Thoracic aorta (tissue), 2 donors: ENCODE measurements at places on chromosomes 1 and 21.

DNA sequence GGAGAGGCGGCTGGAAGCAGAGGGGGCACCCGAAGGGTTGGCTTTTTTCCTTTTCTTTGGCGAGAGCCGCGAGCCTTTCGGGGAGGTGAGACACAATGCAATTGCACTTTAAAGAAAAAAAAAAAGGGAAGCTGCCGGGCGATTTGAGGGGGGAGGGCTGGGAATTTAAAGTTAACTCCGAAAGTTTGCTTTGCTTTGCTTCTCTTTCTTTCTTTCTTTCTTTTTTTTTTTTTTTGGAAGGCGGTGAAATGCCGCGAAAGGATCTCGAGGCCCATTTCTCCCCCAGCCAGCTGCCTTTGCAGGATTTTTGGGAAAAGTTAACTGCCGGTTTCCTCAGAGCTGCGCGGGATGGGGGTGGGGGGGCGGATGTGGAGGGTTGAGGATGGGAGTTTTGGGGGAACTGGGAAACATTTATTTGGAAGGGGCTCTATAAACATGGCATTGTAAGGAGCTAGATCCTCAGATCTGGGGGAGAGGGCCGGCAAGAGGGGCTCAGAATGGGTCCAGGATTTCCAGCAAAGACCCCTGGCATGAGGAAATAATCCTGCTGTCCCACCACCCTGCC is 997 bp downstream of the ZNF362 start:
- DNase-seq = no peak

DNA sequence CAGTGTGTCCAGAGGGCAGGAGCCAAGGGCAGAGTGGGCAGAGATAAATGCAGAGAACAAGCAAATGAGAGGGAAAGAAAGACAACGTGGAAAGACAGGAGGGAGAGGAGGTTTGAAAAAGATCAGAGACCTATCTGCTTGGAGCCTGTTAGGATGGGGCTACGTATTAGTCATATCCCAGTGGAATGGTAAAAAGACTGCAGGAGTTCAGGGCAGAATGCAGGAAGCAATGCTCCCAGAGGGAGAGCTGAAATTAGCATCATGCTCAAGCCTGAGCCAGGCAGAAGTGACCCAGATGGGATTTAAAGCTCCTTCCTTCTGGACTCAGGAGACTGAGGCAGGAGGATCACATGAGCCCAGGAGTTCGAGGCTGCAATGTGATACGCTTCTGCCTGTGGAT is 261.3 kb upstream of the CHRM3 start:
- no peak for DNase-seq

GRCh38 chr1:93816970-93817678 is 61.9 kb downstream of the DNTTIP2 start:
- DNase-seq = no peak

- no peak for DNase-seq
These were observed 115.1 kb downstream of the HIVEP3 start for GRCh38 chr1:41803656-41804055.

DNA sequence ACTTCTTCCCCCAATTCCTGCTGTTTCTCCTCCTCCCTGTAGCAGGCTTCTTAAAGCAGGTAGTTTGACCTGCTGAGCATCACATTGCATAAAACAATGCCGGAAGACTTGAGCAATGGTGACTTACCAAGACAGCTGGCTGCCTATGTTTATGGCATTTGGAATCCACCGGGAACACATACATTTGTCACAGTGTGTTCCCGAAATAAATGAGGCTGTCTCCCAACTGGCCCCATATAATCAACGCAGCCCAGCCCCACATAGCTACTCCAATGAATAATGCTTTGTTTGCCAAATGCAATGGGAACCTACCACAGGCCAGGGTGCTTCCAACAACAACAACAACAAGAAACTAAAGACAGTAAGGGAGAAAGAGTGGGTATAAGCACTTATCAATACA is 186.1 kb upstream of the MAP1LC3C start:
- no peak for DNase-seq

DNA sequence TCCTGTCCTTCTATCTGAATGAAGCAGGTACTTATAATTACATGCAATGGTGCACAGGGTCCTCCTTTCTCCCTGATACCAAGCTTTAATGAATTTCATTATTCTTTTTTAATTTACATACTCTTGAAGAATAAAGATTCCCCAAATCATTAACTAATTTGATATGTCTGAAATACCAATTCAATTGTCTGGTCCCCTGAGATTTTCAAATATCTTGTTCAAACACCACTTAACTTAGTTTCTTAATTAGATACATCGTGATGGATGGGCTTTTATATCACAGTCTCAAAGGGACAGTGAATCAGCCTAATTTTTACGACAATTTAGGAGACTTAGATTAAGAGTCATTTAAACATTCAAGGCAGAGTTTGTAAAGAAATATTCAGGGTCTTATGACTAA is 1054.6 kb downstream of the PLA2G4A start:
- DNase-seq = no peak

DNA sequence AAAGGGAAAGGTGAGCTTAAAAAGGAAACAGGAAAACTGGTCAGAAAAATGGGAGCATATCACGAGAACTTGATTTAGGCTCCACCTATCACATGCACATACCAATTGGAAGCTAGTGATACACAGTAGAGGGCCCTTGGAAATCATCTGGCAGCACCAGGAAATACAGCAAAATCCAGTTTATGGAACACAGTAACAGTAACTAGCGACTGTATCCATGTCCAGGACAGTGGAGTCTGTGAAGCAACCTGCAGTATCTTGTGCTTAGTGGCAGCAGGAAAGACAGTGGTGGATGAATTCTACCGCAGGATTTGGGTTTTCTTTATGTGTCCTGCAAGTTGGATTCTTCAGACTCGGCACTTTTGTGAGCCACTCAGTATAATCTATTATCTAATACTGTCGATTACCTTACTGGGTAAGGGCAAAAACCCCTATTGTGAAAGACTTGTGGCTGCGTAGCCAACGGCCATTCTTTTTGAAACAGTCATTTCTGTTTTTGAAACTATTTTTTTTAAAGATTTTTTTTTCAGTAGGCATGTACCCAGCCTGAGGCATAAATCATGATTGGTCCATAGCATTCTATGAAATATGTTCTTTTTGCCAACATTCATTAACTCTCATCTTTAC is 1.6 kb upstream of the KDM4A start:
- DNase-seq = no peak

GRCh38 chr1:42936309-42937078 is 22.2 kb downstream of the SLC2A1 start:
- no peak for DNase-seq

DNA sequence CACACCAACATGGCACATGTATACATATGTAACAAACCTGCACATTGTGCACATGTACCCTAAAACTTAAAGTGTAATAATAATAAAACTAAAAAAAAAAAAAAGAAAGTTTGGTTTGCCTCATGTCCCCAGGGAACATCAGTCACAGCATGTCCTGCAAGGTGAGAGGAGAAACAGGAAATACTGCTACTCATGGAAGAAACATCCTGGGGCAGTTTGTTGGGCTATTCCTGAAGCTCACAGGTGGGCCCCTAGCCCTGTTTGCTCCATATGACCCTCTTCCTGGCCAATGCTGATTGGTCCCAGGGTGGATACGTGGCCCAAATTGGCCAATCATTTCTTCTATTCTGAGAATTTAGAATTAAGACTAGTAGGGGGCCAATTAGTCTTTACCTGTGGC is 103.4 kb upstream of the ADAR start:
- DNase-seq = no peak

GRCh38 chr1:32981003-32981901 is 16.6 kb upstream of the RNF19B start:
- peak; percentile 18 for DNase-seq

- DNase-seq = no peak
These were observed 71.4 kb upstream of the GCLM start for GRCh38 chr1:93980320-93981273.

GRCh38 chr1:49106445-49106844 is 329.8 kb upstream of the BEND5 start:
- no peak for DNase-seq

DNA sequence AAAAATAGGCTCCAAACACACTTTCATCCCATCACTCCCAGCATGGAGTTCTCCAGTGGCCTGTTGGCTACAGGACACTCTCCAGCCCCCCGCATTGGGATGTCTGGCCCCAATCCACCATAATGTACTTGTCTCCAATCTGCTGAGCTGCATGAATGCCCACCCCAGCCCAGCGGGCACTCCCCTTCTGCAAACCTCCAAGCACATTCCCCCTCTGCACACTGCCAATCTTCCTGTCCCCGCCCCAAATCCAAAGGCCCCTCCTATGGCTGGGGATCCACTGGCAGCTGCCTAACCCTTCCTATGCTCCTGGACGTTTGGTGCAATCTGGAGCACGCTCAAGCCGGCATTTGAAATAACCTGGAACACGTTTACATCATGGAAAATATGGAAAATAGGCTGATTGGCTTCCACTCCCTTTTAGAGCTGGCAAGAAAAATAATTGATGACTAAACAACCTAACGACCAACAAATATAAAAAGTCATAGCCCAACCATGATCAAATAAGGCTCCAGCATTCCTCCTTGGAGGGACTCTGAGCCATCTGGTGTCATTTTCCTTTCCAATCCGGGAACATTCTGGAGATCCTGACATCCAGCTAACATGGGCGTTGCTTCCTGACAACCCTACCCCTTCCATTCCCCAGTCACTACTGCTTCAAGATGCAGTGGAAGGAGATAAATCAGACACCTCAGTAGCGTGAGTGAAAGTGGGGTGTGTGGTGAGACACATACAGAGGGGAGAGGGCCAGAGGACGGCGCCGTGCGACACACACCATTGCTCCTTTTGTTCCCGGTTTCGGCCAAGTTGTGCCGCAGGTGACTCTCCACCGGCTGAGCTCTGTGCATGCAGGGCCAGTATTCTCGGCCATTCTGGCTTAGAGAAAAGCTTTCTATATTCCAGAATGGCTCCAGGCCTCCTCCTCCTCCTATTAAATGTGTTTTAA is 41.6 kb downstream of the PDE9A start:
- no peak for DNase-seq

DNA sequence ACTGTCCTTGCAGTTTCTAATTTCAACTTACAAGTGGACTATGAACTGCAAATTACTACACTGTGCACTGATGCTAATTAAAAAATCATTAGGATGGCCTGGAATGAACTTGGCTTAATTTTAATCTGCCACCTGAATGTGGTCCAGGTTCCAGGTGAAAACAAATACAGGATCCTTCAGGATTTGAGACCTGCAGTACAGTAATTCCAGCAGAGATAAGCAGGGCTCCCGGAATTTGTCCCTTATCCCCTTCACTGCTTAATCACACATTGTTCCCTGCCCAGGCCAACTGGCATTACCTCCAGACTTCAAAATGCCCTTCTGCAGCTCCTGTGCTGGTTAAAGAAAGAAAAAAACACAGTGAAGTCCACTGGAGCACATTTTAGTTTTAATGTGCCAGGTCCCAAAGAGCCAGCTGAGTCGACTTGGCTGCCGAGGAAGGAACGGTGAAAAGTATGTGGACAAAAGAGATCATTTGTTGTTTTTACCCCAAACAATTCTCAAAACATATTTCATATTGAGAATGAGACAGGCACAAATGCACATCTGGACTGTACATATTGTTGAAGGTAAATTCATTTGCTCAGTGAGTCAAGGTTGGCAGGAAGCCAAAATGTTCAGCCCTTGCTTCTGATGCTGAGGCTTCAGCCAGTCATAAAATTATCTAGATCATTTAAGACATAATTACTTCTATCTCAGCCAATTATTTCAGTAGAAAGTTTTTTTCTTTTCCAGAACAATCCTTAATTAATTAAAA is 28.3 kb downstream of the DEGS1 start:
- no peak for DNase-seq

DNA sequence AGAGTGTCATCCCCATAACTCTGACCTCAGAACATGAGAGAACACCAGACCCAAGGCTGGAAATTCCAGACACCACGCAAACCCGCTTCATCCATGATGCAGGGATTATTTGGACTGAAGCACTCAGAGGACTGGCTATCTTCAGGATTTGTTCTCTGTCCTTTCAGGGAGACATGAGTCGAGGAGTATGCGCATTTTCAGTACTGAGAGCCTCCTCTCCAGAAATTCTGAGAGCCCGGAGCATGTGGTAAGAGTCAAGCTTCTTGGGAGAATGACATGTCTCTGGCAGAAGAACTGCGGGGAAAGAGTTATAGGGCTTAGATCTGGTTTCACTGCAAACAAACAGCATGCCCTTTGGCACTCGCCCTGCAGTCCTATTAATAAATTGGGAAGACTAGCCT is 6.9 kb downstream of the LAX1 start:
- DNase-seq = no peak

GRCh38 chr1:82139751-82140468 is 339.2 kb downstream of the ADGRL2 start:
- DNase-seq = no peak

DNA sequence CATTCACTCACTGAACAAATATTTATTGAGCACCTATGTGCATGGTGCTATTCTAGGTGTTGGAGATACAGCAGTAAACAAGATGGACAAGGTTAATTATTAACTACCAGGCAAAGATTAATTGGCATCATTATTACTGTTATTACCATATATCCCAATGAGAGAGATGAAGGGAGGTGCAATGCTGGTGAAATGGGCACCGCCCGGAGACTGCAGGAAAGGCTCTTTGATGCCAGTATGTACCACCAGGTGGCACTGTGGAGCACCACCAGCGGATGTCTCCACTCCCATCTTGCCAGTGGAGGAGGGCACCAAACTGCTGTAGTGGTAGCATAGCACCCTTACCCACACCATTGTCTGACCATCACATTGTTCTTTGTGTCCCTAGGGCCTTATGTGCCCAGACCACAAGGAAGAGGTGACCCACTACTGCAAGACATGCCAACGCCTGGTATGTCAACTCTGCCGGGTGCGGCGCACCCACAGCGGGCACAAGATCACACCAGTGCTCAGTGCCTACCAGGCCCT is 3.0 kb downstream of the TRIM46 start:
- DNase-seq = no peak

- DNase-seq = no peak
These were observed 46.2 kb downstream of the NAV1 start for GRCh38 chr1:201585093-201585483.

- no peak for DNase-seq
These were observed 3.7 kb downstream of the HES3 start for GRCh38 chr1:6247651-6248050.

DNA sequence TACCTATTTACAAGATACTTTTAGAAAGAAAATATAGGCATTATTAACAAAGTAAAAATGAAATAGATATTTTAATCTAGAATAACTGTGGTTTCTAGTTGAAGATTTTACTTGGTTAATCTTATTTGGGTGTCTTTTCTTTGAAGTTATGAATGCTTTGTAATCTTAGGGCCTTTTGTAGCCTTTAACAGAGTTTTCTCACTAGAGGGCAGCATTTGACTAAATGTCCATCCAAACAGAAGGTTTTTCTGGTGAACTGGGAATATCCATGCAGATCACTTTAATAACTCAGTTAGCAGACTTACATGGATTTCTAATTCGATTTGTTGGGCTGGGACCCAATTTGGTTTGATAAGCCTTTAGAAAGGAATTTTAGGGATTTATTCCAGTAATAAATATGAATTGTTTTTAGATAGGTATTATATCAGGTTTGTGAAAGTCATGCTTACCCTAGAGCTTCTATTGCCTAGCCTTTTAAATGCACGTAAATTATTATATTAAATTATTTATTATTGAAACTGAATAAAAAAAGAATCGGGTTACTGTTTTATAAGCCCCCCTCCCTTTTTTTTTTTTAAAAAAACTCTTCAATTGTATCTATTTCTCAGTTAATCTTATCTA is 119.7 kb downstream of the ZNF326 start:
- DNase-seq = no peak

- DNase-seq = no peak
These were observed 9.0 kb downstream of the HCRTR1 start for GRCh38 chr1:31626223-31627207.

GRCh38 chr1:209723756-209724693 is 19.4 kb downstream of the HSD11B1 start:
- no peak for DNase-seq
